ENCODE measurements at places on chromosomes 7 and 10.

- DNase-seq, result peak; percentile 67
These were observed 1024.8 kb upstream of the AUTS2 start for GRCh38 chr7:68573271-68574005.

DNA sequence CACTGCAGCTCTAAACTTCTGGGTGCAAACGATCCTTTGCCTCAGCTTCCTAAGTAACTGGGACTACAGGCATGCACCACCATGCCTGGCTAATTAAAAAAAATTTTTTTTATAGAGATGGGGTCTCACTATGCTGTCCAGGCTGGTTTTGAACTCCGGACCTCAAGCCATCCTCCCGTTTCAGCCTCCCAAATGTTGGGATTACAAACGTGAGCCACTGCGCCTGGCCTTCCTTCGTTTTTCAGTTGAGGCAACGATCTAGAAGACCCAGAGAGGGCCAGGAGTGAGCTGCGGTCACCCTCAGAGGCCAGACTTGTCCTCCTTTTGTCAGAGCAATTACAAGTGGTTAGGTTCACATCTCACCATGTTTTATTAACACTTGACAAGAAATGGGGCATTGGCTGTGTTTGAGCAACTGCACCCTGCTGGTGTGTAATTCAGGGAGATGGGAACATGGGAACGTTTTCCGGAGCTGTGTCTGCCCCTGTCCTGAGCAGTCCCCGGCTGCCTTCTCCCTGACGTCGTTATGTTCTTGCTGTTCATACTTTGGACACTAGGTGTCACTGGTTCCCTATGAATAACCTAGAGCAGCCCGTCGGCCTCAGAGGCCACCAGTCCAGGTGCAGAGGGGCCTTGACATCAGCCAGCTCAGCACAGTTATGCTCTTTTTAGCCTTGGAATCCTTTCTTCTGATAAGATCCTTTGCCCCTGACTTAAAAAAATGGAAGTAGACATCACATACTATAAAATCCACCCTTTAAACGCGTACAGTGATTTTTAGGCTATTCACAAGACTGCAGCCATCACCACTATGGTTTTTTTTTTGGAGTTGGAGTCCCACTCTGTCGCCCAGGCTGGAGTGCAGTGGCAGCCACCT, 375.0 kb downstream of the TYW1 start:
- peak; percentile 68 for DNase-seq

DNA sequence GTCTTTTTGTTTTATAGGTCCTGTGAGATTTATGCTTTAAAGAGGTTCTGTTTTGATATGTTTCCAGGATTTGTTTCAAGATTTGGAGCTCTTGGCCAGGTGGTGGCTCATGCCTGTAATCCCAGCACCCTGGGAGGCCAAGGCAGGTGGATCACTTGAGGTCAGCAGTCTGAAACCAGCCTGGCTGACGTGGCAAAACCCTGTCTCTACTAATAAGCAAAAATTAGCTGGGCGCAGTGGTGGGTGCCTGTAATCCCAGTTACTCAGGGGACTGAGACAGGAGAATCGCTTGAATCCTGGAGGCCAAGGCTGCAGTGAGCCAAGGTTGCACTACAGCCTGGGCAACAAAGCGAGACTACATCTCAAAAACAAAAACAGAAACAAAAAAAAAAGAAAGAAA, 8.3 kb upstream of the HYAL4 start:
- DNase-seq, result no peak

DNA sequence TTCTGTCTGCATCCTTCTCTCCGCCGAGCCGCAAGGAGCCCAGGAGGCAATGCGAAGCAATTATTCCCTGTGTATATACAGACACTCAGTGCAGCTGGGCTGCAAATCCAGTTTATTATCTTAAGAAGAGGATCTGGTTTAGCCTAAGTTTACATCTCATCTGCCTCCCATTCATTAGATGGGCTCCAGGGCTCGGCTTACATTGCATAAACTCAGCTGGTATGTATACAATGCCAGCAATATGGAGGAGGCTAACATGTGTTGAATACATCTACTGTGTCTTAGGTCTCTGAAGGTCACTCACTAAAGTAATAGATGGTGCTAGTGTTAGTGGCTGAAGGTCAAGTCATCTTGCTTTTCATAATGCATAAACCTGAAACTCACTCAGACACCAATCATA, 996.8 kb downstream of the KCNMA1 start:
- DNase-seq, result no peak

GRCh38 chr7:116802746-116803152, 59.6 kb upstream of the CAPZA2 start:
- no peak for DNase-seq

GRCh38 chr7:101108330-101108857, 18.5 kb upstream of the SERPINE1 start:
- no peak for DNase-seq

- DNase-seq, result no peak
These were observed 181.4 kb upstream of the CACNA2D1 start for GRCh38 chr7:82624965-82625364.

- no peak for DNase-seq
These were observed 159.3 kb downstream of the TNS3 start for GRCh38 chr7:47422611-47423010.

- no peak for DNase-seq
These were observed 3.0 kb upstream of the LIPK start for GRCh38 chr10:88702848-88703597.

DNA sequence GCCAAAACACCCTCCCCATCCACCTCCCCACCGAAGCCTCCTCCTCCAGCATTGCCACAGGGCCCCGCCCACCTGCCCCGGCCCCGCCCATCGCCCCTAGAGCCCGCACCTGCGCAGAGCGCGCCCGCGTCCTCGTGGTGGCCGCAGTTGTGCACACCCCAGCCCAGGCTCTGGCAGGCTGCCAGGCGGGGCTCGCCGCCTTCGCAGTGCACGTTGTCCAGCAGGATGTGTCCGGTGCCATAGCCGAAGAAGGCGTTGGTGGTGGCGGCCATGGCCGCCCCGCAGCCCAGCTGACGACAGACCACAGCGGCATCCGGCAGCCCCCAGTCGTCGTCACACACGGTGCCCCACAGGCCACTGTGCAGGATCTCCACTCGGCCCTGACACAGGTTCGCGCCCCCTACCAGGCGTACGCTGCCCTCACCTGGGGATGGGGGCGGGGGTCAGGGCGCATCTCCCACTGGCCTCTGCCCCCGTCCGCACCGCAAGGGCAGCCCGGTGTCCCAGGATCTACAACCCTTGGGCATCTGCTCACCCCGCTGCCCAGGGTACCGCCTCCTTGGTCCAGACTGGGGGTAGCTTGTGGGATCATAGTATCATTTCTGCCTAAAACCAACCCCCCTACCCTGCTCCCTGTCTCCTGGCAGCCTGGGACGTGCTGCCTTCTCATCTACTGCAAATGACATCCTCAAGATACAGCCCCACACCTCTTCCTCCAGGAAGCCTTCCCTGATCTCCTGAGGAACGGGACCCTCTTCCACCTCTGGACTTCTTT, 11.9 kb downstream of the SSC4D start:
- DNase-seq, result peak; percentile 20

GRCh38 chr7:75798770-75799169, 14.8 kb downstream of the CCL24 start:
- DNase-seq, result no peak

Data from NCI-H1436 (cell line).